Spinal cord (tissue), 10 donors: ENCODE measurements at places on chromosomes 7 and 10. TPM values are rescaled to one million over a fixed set of nuclear protein-coding genes. Genes with fewer than 3 reads are reported as not detected.
A peak's percentile ranks its signal among the peaks of the same experiment; 100 is the strongest.

- DNase-seq, result no peak
These were observed 807.6 kb downstream of the DNAJB9 start for GRCh38 chr7:109377076-109377884.

BTBD16 gene
- total RNA-seq, result 0.99 TPM

DNA sequence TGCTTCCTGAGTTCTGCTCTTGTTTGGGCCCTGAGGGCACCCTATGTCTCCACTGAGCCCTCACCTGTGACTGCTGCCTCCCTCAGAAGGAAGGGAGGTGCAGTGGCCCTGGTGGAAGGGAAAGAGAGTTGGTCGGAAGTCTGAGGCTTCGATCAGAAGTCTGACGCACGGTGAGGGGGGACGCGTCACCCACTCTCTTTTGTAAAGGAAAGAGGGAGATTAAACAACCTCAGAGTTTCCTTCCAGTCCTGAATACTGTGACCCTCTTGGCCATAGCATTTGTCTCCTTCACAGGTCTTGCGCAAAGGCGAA, 31.4 kb upstream of the TRIM8 start:
- DNase-seq, result no peak

STYXL1 gene
- 31.9 TPM for total RNA-seq

- DNase-seq, result peak; percentile 20
These were observed 49.5 kb upstream of the PITRM1 start for GRCh38 chr10:3222068-3222467.

GRCh38 chr7:133703547-133703946, 423.6 kb upstream of the LRGUK start:
- DNase-seq, result no peak

- no peak for DNase-seq
These were observed 4.8 kb upstream of the MTG1 start for GRCh38 chr10:133388973-133389818.

PLPP4 gene
- 12.2 TPM for total RNA-seq

DNA sequence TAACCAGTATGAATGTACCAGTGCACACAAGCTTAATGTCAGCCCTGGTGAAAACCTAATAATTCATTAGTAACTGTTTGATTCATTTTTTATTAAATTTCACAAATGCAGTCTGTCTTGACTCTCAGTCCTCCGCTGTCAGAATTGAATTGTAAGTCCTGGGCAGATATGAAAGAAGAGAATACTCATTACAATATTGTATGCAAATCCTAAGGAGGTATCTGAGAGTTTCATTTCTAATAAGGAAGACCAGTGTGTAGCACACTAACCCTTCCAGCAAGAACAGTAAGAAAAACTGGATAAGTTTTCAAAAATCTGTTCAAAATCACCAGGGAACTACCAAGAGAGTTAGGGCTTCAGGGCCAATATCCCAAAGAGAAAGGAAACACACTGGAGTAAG, 652.1 kb downstream of the SUGCT start:
- DNase-seq, result no peak

DNA sequence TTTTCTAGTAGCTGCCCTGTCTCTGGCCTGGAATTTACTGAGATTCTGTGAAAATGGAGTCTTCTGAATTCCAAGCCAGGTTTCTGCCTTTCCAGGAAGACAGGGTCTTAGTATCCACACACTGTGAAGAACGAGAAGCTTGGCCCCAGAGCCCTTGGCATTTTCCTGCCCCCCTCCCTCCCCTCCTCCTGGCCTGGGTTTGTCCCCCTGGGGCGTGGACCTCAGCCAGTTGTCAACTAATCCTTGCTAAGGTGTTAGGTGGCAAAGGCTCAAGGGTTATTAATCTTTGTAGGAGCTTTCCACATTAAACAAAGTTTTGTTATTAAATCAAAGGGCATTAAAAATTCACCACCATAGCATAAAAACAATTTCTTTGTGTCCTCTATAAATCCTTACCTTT, 329.5 kb downstream of the RNLS start:
- DNase-seq, result no peak

GRCh38 chr10:92031580-92031979, 108.0 kb downstream of the BTAF1 start:
- DNase-seq, result no peak

GRCh38 chr10:5631936-5632335, 34.5 kb downstream of the ASB13 start:
- no peak for DNase-seq

IFT22 gene
- 66.0 TPM for total RNA-seq

FAM25A gene
- total RNA-seq, result not detected

EGR2 gene
- 3.9 TPM for total RNA-seq

GRCh38 chr7:23205909-23206767, 24.3 kb downstream of the NUP42 start:
- no peak for DNase-seq

- no peak for DNase-seq
These were observed 234.0 kb upstream of the CXCL12 start for GRCh38 chr10:44618910-44619309.

KLF14 gene
- not detected for total RNA-seq

VGF gene
- total RNA-seq, result 19.9 TPM

HOXA9 gene
- 20.4 TPM for total RNA-seq

DNA sequence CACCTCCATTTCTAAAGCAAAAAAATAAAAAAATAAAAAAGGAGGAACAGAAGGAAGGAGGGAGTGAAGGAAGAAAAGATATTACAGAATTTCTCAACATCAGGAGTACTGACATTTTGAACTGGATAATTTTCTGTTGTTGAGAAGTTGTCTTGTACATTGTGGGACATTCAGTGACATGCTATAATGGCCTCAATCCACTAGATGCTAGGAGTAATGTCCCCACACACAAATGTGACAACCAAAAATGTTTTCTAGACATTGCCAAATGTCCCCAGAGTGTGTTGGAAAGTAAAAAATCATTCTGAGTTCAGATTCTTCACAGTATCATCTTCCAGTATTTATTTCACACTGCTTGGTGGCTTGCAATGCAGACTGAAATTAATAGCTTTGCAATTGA, 6.5 kb downstream of the ZNF438 start:
- DNase-seq, result no peak

SPRN gene
- 6.1 TPM for total RNA-seq

GPR158 gene
- 3.5 TPM for total RNA-seq

FOXP2 gene
- 18.0 TPM for total RNA-seq

DNA sequence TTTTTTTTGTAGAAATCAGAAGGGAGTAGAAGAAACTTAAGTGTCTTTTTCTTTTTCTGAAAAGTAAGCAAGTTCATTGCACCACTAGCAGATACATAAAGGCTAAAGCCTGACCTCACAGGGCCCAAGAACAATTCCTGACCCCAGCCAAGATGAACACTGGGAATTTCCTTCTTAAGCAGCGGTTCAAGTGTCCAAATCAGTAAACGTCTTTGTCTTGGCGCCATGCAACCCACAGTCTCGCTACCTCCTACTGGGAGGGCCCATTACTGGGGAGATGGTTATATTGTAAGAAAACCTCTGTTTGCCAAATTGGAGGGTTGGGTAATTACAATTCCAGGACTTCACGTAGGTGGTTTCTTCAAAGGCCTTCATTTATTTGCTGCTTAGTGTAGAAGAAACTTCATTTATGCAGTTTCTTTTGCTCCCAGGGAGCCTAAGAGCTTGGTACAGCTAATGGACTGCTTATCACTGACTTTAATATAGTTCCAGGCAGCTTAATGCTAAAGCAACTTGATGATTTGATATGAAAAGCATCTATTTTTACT, 58.3 kb upstream of the ADRB1 start:
- no peak for DNase-seq

DNA sequence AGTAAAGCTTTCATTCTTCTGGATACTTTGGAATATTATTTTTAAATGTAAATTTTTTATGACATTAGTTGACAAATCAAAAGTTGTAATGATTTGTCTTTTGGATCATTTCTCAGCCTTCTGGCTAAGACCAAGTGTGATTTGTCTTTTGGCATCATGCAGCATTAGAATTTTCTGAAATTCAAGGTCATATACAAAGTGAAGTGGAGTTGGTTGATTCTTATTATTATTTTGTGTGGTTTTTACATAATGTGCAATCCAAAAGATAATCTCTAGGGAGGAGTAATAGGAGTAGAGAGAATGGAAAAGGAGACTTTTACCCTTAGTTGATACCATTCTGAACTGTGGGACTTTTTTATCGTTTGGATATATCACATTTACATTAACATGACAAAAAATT, 24.2 kb upstream of the SEPTIN7 start:
- no peak for DNase-seq

- DNase-seq, result no peak
These were observed 98.7 kb downstream of the KMT2E start for GRCh38 chr7:105112440-105113418.

DNA sequence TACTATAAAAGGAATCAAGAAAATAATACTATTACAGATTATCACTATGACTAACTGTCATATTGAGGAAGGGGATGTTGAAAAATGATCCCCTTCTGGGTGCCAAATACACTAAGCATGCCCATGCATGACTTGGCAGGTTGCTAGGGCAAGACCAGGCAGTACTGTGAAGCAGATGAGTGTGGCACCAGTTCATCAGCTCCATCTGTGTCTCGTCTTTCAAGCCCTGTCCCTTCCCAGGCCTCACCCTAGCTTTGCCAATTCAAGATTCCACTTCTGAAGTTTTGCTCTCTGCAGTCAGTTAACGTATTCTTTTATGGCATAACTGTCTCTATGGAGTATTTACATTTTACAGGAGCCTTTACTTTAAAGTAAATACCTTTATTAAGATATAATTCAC, 135.6 kb upstream of the HPS1 start:
- DNase-seq, result no peak

GNAT3 gene
- not detected for total RNA-seq

PTPRZ1 gene
- 237 TPM for total RNA-seq

DNA sequence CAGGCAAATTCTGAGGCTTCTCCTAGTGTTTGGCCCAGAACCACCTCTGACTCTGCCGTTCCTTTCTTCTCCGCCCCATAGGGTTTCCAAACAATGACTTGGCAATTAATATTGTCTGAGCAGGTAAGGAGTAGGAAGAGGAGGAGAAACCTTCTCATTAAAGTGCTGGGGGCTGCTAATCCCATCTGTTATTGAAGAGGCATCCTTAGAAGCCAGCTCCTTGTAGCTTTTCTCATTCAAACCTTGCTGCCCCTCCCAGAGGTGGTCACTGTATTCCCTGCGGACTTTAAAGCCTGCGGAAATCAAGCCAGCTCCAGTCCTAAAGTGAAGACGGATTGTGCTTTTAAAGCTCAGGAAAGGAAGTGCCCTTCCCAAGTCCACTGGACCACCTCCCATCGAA, 1.4 kb upstream of the NKX1-2 start:
- DNase-seq, result no peak
